ENCODE measurements at places on chromosomes 3 and 15.

DNA sequence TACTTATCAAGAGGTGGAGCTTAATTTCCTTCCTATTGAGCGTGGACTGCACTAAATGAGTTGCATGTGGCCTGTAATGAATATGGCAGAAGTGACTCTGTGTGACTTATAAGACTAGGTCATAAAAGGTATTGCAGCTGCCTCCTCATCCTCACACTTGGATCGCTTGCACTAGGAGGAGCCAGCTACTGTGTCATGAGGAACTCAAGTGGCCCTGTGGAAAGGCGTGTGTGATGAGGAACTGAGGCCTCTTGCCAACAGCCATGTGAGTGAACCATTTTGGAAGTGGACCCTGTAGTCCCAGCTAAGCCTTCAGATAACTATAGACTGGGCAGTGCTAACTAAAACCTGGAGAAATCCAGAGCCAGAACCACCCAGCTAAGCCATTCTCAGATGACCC, 7.1 kb upstream of the SLC30A4 start:
- DNase-seq, result no peak

GRCh38 chr3:148924562-148924961, 59.5 kb downstream of the CPA3 start:
- no peak for DNase-seq

- DNase-seq, result no peak
Observed at GRCh38 chr3:123083383-123084124, 16.7 kb downstream of the PDIA5 start.

DNA sequence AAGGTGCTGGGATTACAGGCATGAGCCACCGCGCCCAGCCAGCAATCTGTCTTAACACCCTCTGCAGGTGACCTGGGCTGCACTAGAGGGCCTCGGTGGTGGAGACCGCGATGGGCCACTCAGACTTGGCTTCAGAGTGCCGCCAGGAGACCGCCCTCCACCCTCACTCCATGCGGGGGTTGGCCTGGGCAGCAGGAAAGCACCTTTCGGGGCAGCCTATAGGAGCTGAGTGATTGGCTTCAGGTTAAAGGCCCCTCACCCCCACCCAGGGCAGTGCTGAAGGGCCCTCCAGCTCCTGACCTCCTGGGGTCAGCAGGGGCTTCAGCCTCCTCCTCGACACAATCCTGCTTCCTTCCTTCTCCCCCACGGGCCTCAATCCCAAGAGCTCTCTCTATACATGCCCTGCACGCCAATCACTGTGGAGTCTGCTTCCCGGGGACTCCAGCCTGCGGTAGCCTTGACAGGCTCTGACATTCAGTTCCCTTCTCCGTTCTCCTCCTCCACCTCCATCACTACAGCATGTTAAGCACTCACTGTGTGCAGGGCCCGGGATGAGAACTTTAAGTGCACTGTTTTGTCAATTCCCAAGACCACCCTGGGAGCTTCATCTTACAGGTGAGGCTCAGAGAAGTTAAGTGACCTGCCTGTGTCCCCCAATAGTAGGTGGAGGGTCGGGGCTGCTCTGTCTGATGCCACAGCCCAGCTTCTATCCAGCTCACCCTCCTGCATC, 225.3 kb downstream of the XXYLT1 start:
- no peak for DNase-seq

- no peak for DNase-seq
Observed at GRCh38 chr15:69038508-69038907, 24.0 kb downstream of the NOX5 start.

DNA sequence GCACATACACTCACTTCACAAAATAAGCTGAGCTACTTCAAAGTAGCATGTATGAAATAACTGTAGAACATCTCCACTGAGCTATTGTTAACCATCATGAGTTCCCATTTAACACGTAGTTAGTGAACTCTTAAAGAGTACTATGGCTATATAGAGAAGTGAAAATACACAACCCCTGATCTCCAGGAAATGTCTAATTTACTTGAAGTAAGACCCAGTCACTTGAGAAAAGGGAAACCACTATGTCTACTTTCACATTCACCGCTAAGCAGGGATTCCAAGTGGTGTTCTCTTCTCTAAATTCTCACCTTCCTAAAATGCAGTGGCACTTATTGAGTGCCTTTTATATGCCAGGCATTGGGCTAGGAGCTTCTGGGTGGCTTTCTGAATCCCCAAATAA, 35.0 kb upstream of the COLQ start:
- DNase-seq, result no peak

DNA sequence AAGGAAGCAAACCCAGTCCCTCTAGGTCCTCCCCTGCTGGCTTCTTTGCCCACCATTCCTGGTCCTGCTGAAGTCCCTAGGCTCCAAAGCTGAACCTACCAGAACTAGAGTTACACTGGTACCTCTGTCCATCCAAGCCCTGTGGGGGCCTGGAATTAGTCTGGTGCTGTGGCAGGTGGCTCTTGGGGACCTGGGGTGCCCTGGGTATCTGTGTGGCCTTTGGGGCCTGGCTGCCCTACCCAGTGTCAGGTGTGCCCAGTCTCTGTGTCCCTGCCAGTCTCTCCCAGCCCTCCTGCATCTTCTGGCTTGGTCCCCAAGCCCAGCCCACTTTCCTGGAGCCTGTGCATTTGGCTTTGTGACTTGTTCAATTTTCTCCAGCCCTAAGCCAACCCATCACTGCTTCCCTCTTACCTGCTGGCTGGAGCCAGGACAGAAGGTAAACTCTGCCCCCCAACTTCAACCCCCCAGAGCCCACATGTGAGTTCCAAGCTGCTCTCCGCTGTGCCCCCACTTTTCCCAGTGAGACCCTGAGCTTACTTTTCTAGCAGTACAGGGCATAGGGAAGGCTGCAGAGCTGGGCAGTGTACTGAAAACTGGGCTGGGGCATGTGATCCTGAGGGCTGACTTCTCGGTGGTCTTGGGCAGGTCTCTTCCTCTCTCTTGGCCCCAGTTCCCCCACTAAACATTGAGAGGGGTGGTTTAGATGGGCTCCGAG, 28.3 kb upstream of the HHATL start:
- DNase-seq, result no peak

- no peak for DNase-seq
Observed at GRCh38 chr3:24310887-24311286, 183.8 kb downstream of the THRB start.

GRCh38 chr3:131960324-131960723, 74.5 kb downstream of the CPNE4 start:
- no peak for DNase-seq

- DNase-seq, result no peak
Observed at GRCh38 chr3:30730967-30731366, 124.6 kb downstream of the TGFBR2 start.

DNA sequence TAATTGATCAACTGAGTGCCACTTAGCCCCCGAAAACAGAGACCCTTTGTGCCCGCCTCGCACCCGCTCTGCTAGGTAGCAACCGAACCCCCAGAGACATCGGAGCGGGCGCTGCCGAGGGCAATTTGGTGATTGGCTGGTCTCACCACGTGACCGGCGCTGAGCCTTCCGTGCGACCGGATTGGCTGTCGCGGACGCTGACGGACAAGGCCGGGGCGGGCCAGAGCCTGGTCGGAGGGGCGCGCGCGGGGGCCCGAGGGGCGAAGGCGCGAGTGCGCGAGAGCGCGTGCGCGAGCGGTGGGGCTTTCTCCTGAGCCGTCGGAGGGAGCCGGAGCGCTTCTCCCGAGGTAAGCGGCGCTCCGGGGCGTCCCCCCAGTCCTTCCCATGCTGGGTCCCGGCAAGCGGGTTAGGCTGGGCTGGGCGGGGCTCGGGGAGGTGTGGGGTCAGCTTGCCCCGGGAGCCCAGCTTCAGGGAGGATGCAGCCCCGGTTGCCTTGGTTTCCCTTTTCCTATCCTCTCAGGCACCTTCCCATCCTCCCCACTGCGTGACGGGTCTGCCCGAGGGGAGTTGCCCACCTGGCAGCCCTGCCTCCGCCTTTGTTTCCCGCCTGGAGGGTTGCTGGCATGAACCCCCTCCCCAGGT, at the start of gene TMEM108:
Gene TMEM108 (plus strand): TSS at position 303 of the 642 bp plus-strand sequence.
- peak; percentile 85 for DNase-seq

- no peak for DNase-seq
Observed at GRCh38 chr3:190442240-190442639, 7.5 kb downstream of the TMEM207 start.

DNA sequence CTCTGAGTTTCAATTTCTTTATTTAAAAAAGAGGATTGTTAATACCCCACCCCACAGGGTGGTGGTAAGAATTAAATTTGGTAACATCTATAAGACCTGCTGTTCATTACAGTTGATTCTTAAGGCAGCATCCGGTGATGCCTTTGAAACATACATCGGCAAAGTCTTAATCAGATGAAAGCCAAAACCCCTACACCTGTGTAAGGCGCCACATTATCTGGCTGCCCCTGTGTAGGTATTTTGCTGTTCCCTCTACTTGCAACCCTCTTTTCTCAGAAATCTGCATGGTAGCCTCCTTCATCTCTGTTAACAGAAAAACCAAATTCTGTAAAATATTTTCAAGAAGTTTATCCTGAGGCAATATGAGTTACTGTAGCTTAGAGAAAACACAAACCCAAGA, 90.0 kb downstream of the ST6GAL1 start:
- no peak for DNase-seq

- DNase-seq, result no peak
Observed at GRCh38 chr3:50171540-50172301, 16.6 kb downstream of the SEMA3F start.

DNA sequence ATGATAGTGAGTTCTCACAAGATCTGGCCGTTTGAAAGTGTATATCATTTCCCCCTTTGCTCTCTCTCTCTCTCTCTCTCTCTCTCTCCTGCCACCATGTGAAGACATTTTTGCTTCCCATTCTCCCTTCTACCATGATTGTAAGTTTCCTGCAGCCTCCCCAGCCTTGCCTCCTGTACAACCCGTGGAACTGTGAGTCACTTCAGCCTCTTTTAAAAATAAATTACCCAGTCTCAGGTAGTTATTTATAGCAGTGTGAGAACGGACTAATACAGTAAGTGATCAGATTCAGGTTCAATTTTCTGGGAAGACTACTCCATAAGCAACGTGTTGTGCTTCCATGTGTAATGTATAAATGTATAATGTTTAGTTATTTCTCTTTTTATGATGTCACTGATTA, 29.2 kb downstream of the CADPS start:
- no peak for DNase-seq

- DNase-seq, result no peak
Observed at GRCh38 chr15:100493213-100493612, 35.5 kb downstream of the CERS3 start.

DNA sequence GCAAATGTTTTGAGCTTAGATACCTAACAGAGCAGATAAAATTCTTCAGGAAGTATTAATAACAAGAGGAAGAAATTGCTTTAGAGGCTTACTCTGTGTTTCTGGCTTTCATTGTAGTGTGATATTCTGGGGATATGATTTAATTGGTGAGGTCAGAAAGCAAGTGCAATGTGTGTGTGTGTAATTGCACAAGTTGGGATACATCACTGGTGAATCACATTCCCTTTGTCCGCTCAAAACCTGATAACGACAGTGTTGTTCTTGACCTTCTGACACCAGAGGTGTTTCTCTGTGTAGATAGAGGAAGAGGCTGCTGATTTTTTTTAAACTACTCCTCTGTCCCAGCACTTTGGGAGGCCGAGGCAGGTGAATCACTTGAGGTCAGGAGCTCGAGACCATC, 161.1 kb downstream of the CACNA2D3 start:
- DNase-seq, result no peak

DNA sequence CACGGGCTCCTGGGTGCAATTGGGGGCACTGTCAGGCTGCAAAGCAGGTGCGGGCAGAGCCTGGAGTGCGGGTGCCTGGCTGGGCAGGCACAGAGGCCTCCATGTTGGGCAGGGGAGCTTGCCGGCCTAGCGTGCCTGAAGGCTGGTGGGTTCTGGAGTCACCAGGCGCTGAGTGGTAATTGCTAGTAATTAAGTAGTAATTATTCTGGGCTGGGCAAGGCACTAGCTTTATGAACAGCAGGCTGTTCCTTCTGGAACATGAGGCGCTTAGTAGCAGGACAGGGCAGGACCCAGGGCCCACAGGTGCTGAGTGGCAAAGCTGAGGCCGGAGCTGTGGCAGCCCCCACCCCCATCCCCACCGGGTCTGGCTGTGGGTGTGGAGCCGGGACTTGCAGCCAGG, 25.3 kb downstream of the PLXNA1 start:
- DNase-seq, result no peak

DNA sequence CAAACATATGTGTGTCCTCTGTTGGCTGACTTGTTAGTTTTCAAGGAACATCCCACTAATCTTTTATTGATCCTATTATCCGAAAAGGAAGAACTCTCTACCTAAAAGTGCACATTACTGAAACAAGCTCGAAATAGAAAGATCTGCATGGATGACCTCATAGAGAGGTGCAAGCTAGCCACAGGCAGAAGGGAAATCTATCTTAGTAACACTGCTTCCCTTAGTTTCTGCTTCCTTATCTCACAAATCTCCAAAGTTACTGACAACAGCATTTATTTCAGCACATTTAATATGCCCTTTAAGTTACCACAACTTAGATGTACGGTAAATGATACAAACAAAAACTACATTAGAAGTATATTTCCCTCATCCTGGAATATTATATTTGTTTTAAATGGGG, 285.1 kb upstream of the CCDC54 start:
- no peak for DNase-seq

DNA sequence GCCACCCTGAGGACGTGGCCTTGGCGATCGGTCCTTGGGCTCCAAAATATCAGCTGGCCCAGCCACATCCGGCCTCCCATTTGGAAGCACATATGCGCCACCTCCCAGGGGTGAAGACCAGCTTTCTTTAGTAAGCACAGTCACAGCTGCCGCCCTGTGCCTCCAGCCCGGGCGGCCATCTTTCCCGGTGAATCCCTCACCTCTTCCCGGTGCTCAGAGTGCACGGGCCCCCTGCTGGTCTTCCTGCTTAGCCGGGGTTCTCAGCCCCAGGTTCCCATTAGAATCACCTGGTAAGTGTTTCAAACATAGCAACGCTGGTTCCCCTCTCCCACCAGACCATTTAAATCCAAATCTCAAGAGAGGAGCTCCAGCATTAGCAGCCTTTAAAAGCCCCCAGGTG, 232.2 kb downstream of the VPS13C start:
- DNase-seq, result no peak

- no peak for DNase-seq
Observed at GRCh38 chr15:95127356-95127755, 896.0 kb downstream of the MCTP2 start.

- no peak for DNase-seq
Observed at GRCh38 chr15:65194826-65195547, 9.8 kb upstream of the CLPX start.

- DNase-seq, result no peak
Observed at GRCh38 chr3:72346526-72346926, 501.7 kb downstream of the SHQ1 start.

DNA sequence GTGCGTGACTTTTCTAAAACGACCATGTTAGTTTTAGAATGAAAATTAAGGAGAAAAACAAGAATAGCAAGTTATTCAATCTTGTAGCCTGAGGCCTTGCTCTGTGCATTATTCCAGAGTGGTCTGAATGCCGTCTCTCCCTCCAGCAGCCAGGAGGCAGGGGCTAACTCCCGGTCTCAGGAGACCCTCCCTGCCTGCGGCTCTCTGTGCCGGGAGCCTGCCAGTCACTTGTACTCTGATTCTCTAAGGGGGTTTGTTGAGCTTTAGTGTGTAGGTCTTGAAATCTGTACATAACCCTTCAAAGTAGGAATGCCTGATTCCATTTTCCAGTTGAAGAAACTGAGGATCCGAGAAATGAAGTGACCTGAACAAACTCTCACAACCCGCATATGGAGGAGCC, 97.3 kb downstream of the ARNT2 start:
- no peak for DNase-seq

- no peak for DNase-seq
Observed at GRCh38 chr3:184467171-184467570, 87.3 kb downstream of the CHRD start.

- no peak for DNase-seq
Observed at GRCh38 chr3:136595913-136596697, 156.1 kb downstream of the STAG1 start.
